ENCODE measurements at places on chromosomes 3 and 15.

DNA sequence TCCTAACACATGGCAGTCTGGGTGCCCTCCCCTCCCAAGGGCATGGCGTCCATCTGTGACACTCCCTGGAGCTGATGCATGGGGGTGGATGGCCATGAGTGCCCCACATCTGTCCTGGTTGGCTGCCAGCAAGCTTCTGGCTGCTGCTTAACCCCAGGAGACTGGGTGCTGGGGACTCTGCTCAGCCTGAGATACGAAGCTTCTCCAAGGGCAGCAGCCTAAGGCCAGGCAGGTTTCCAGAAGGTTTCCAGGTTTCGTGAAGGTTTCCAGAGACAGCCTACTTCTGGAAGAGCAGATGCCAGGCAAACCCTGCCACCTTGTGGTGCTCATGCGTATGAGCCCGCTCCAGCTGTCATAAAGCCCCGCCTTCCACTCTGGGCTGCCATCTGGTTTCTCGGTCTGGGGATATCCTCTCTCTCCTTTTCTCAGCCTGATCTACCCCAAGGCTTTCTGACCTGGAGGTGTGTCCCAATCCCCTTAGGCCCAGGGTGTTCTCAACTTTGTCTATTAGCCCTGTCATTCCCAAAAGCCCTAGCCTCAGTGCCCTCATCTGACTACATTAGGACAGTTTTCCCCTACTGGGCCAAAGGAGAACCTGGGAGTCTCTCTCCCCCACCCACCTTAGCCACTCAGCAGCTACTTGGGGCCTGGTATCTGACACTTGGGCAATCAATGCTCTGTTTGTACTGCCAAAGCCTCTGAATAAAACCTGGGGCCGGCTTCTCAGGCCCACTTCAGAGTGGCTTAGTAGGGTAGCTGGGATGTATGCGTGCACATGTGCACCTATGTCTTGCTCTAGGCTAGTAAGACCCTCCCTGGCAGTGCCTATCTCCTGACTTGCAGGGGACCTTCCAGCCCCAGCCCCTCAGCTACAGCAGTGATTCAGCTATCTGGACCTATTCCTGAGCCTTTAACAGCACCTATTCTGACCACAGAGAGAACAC, 12.0 kb downstream of the MRPL46 start:
- DNase-seq, result peak; percentile 83

DNA sequence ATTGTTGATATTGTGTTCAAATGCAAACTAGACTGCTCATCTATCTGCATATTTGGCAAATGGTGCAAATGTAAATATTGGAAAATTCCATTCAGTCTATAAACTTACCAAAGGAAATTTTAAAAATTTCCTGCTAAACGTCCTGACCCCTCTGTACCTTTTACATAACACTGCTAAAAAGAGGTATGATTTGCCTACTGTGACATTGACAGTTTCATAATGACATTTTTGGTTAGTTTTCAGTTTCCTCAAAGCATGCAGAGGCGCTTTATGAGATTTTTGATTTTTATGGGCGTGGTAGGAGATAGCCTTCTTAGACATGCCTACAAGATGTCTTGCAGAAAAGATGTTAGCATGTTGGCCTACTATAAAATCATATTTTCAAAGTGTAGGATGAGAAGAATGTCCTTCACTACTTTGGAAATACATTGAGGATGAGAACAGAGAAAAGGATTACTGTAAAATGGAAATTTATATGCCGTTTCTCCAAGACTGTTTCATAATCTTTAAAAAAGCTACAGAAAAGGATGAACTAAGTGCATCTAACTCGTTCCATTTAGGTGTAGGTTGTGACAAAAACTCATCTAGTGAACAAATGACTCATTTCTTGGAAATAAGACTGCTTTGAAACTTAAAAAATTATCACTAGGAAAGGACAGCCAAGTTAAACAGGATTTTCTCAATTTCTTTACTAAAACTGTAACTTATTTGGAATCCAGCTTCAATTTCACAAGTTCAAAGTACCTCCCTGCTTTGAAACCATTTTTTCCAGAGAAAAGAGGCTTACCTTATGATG, 14.5 kb upstream of the ISLR start:
- no peak for DNase-seq

DNA sequence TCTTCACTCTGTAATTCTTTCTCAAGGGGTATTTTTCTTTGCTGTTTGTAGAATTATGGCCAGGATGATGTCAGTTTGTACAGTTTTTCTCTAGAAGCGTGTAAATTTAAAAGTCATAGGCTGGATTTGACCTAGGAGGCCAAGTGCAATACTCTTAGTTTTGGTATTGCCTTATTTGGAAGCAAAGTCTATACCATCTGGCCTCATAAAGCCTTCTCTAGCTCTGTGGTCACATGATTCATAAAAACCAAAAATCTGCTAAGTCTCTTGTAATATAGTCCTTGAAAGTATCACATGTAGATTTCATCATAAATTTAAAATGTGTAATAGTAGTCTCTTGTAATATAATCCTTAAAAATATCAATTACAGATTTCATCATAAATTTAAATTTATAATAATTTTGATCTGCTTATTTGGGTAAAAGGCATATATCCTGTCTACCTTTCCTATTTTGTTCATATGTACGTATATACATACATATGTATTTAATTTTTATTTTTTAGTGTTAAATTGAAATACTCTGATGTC, 25.6 kb downstream of the TEX9 start:
- no peak for DNase-seq

- DNase-seq, result peak; percentile 98
Measured at GRCh38 chr15:51907136-51907862, 64.3 kb downstream of the LEO1 start.

- DNase-seq, result no peak
Measured at GRCh38 chr3:25037049-25037547, 391.0 kb upstream of the RARB start.

DNA sequence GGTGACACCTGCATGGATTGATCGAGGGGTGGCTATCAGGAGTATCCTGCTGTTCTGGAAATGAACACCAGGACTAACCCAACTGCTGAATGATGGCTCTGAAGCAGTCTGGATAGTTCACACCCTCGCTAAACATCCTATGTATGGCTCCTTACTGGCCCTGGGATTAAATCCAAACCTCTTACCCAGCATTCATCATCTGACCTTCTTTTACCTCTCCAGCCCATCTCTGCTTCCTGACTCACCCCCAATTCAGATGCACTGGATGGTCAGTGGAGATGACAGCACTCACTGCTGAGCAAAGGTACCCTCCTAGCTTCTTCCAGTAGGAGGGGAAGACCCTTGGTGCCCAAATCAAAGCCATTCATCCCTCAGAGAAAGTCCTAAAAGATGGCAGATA, 235.2 kb upstream of the TRIM42 start:
- DNase-seq, result no peak

- DNase-seq, result no peak
Measured at GRCh38 chr3:11288786-11289637, 16.8 kb downstream of the ATG7 start.

- DNase-seq, result no peak
Measured at GRCh38 chr3:120348065-120348990, 826 bp downstream of the LRRC58 start.

DNA sequence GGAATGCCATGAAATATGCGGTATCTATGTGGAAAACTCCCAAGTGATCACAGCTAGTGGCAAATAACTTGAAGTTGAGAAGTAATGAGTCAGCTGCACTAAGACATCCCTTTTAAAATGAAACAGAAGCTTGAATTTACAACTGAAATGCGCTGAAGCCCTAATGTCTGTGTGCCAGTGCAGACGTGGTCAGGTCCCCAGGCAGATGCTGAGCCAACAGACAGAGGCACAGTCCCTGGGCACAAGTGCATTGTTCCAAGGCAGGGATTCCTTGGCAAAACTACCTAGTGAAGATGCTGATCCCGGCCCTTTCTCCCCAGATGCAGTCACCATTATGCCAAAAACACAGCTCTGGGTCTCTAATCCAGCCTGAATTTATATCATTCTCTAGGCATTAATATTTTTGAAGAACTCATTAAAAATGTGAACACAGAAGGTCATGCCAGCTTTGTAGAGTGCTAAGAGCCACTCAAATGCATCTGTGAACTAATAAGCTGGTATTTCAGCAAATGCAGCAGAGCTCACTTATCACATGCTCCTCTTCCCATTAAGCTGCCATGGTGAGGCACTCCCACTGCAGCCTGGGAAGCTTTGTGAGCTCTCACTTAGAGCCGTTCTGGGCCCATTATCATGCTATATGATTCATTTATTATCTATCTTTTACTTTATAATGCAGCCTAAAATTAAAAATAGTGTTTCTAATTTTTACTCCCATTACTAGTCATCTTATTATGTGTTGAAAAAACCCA, 200.1 kb downstream of the GABRB3 start:
- no peak for DNase-seq

DNA sequence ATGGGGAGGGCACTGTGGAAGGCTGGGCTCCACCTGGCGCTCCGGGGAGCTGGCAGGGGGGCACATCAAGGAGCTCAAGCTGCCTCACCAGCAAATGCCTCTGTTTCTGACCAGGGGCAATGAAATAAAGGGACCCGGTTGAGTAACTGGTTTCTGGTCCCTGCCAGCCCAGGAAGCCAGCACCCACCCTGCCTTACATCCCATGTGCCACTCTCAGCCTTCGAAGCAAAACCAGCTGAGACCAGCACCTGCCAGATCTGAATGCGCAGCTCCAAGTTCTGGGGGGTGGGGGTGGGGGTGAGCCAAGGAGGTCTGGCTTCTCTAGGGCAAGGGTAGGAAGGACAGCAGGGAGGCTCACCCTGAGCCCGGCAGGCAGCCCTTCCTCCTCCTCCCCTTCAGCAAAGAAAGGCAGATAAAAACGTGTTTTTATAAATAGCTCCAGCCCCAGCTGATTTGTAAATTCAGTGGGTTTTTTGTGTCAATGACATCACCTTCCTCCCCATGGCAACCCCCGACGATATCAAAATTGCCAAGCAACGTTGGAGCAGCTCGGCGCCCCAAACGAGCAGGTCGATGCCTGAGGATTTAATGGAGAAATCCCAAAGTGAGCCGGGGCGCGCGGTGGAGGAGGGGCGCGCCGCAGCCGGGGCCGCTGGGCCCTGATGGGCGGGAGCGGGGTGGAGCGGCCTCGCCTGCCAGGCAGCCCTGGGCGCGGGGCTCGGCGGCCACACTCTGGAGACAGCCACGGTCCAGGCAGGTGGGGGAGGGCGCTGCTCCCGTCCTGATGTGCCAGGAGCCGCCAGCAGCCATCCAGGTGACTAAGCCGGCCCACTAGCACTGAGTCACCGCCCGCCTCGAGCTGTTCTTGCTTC, at the start of gene PAK6:
TSS of gene PAK6 (plus strand) at position 532 of the 872 bp plus-strand sequence. CDS start 25,723 bp downstream, outside the sequence.
- DNase-seq, result peak; percentile 41

GRCh38 chr3:195154793-195155535, 116.0 kb downstream of the XXYLT1 start:
- DNase-seq, result peak; percentile 85

DNA sequence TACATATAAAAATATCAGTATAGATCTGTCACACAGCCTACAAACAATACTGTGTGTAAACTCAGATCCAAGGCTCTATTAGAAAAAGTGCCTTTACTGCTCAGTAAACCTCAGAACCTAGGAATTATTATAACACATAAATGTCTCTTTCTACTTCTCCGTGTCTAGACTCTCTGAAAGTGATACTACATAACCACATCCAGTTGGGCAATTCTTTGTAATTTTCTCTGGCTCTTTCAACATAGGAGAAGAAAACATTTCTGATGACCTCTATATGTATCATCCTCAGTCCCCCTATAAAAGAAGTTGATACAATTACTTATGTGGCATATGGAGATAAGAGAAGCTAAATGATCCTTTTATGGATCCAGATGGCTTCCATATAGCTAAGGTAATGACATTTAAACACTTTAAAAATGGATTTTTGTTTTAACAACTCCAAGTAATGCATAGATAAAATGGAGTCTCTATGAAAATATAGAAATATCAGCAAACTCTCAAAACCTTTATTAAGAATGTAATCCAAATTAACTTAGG, 104.5 kb downstream of the LSAMP start:
- no peak for DNase-seq

DNA sequence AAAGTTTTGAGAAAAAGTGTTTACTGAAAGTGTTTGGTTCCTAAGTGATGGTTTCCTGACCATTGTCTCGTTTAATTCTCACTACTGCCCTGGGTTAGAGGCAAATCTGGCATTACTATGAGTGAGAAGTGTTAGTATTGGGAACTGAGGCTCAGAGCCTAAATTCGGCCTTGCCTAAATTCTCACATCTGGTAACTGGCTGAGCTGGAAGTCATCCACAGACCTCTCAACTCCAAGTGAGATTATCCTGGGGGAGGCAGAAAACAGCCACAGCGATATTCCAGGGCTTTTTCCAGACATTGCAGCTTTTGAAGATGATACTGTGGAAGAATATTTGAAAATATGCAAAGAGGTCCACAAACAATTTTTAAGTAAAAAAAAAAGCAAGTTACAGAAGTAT, 85.1 kb upstream of the TRA2B start:
- no peak for DNase-seq

- DNase-seq, result peak; percentile 85
Measured at GRCh38 chr15:80060356-80061006, 1.0 kb downstream of the ZFAND6 start.

GRCh38 chr3:60890226-60890625, 361.0 kb downstream of the FHIT start:
- no peak for DNase-seq

GRCh38 chr15:99105514-99106341, 848 bp downstream of the SYNM start:
- DNase-seq, result peak; percentile 65

DNA sequence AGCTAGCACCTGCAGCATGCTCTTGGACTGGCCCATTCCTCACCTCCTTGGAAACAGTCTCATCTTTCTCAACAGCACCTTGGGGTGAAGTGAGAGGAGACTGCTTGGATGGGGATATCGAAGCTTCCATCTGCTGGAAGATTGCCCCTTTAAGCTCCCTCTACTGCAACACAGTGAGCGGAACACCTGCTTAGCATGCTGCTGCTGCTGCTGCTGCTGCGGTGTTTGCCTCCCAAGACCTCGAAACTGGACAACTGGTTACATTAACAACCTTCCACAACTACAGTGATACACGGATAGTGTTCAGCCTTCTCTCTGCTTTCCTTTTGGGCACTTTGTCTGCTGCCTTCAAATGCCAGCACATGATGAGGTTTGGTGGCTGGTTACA, 253.9 kb upstream of the LYSMD4 start:
- DNase-seq, result no peak

DNA sequence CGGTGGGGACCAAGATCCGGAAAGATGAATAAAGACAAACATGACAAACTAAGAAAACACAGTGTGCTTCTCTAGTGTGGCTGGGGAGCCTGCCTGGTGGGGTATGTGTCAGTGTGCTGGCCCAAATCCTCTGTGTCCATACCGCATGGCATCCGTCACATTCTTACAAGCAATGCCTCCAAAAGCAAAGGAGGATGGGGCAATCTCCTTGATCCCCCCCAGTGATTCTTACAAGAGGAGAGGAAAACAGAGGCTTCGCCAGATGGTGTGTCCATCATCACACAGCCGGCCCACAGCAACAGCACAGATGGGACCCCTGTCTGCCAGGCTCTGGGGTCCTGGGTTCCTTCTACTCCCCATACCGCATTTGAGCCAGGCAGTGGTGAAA, 558 bp upstream of the IL17RC start:
- no peak for DNase-seq

- DNase-seq, result no peak
Measured at GRCh38 chr15:80608688-80609087, 86.4 kb upstream of the ABHD17C start.

Measured in small intestine (tissue), 16 donors.